ENCODE measurements at places on chromosomes 7 and 10.
A peak's percentile ranks its signal among the peaks of the same experiment; 100 is the strongest.

- no peak for DNase-seq
- no peak overlapping the region for H3K27ac ChIP-seq
- no peak overlapping the region for H3K4me3 ChIP-seq
- H3K27me3 ChIP-seq, result peaks cover 20% of the 10 kb centered on the region
- H3K36me3 ChIP-seq, result no peaks in the 10 kb centered on the region
These were observed 168.4 kb upstream of the KMT2E start for GRCh38 chr7:104845557-104845956.

GRCh38 chr10:117619707-117620405, 77.3 kb downstream of the EMX2 start:
- peaks cover 5% of the 10 kb centered on the region for H3K4me1 ChIP-seq
- H3K36me3 ChIP-seq, result no peaks in the 10 kb centered on the region
- DNase-seq, result no peak
- no peak overlapping the region for H3K27ac ChIP-seq
- peaks cover 7% of the 10 kb centered on the region for H3K27me3 ChIP-seq

DNA sequence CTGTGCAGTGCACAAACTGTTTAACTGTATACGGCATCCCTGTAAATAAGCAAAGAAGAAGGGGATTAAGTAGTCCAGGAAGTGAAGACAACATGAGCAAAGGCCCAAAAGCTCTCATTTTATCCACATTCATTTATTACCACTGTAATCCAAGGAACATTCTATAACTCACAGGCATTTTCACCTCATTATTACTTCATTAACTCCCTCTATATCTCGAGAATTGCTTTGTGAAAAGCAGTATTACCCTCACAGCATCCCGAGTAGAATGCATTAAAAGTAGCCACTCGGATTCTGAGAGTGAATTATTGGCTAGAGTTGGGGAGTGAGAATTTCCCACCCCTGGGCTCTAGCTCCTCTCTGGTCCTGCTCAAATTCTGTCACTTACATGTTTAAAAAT, 51.0 kb upstream of the CHCHD3 start:
- H3K27ac ChIP-seq, result no peak overlapping the region
- no peaks in the 10 kb centered on the region for H3K36me3 ChIP-seq
- no peak for DNase-seq

DNA sequence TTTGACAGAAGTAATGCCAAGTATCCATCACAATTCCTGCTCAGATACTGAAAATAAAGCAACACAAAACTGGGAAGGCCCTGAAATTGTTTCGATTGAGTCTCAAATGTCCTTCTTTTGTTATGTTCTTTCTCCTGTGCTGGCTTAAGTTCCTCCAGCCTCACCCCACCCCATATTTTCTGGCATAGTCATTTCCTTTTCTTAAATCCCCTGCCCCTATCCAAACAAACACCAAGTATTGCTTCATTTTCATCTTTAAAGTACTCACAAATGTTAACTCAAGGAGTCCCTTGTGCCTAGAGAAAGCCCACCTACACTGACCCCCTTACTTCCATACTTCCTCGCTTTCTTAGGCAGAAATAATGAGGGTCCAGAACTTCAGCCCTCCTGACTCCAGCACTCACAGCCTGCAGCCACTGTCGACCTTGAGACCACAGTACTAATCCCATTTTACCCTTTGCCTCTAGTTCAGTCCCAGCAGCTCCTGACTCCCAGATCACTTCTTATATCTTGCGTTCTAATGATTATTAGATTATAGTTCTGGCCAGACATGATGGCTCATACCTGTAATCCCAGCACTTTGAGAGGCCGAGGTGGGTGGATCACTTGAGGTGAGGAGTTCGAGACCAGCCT, 73.2 kb upstream of the ST8SIA6 start:
- peaks cover 3% of the 10 kb centered on the region for H3K27me3 ChIP-seq
- H3K27ac ChIP-seq, result no peak overlapping the region
- H3K4me3 ChIP-seq, result no peak overlapping the region
- DNase-seq, result no peak
- no peaks in the 10 kb centered on the region for H3K4me1 ChIP-seq

DNA sequence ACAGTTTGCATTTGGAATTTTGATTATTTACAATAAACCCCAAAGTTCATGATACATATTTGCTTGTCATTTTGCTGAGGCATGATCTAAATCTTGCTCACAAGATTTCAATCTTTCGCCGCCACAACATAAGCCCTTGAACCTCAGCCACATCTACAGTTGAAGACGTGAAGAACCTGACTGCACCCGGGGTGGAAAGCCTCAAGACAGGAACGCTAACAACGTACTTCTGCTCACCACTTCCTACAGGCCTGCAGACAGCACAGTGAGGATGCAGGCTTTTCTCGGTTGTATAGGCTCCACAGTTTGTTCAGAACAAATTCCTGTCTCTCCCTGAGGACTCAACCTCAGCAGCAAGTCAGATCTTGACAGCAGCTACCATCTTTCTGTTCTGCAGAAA, 393.8 kb upstream of the PRKCQ start:
- peak; percentile 24 for DNase-seq
- no peak overlapping the region for H3K27ac ChIP-seq
- H3K27me3 ChIP-seq, result peaks cover 25% of the 10 kb centered on the region
- H3K36me3 ChIP-seq, result no peaks in the 10 kb centered on the region
- H3K4me3 ChIP-seq, result no peak overlapping the region

DNA sequence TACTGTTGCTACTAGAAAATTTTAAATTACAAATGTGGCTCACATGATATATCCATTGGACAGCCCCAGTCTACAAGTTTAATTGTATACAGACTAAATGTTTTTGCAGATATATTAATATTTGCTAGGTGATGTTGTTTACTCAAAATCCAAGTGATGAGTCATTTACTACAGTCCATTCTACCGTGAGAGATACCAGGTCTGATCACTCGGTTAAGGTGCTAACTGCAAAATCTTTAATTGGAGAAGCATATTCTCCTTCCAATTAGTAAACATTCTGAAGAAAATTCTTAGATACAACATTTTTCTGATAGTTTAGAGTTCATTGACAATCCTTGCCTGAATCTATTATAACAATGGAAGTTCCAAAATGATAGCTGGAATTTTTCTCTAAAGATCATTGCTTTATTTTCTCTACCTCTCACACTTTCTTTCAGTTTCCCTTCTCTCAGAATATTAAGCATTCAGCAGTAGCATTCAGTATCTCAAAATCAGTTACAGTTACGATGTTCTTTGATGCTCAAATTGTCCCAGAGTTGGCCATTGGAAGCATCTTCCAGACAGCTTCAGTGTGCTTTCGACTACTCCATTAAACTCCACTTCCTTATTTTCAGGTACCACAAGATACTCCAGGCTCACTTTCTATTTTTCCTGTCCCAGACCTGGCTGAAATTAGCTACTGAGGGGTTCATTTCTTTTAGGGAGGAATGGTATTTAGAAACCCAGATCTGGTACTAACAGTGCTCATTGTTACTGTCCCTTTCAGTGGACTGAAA, 2.3 kb downstream of the ABCB1 start:
- H3K36me3 ChIP-seq, result no peaks in the 10 kb centered on the region
- H3K27me3 ChIP-seq, result peaks cover 29% of the 10 kb centered on the region
- no peak overlapping the region for H3K4me3 ChIP-seq
- H3K27ac ChIP-seq, result no peak overlapping the region

GRCh38 chr10:113283189-113283588, 269.7 kb upstream of the HABP2 start:
- DNase-seq, result no peak
- H3K27ac ChIP-seq, result no peak overlapping the region
- peaks cover 3% of the 10 kb centered on the region for H3K27me3 ChIP-seq
- H3K4me3 ChIP-seq, result no peak overlapping the region
- no peaks in the 10 kb centered on the region for H3K36me3 ChIP-seq

GRCh38 chr10:107164992-107165391, 486 bp upstream of the SORCS1 start:
- H3K4me1 ChIP-seq, result no peaks in the 10 kb centered on the region
- no peak for DNase-seq
- H3K27ac ChIP-seq, result no peak overlapping the region
- no peak overlapping the region for H3K4me3 ChIP-seq
- H3K36me3 ChIP-seq, result no peaks in the 10 kb centered on the region

DNA sequence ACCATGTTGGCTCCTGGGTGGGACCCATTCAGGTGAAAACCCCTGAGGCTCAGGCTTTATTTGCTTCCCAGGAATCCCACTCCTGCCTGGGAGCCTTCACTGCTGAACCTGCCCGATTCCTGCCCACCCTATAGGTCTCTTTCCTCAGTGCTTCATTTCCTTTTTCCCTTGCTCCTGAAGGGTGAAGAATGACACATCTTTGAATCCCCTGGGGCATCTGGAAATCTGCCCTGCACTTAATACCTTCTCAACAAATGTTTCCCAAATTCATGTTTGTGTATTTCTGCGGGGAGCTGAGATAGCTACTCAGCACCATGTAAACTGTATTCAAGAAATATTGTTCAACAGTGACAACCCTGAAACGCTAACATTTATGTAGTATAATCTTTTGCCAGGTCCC, 10.3 kb upstream of the PCBD1 start:
- H3K36me3 ChIP-seq, result no peaks in the 10 kb centered on the region
- no peak for DNase-seq
- H3K4me3 ChIP-seq, result no peak overlapping the region
- peaks cover 3% of the 10 kb centered on the region for H3K4me1 ChIP-seq

DNA sequence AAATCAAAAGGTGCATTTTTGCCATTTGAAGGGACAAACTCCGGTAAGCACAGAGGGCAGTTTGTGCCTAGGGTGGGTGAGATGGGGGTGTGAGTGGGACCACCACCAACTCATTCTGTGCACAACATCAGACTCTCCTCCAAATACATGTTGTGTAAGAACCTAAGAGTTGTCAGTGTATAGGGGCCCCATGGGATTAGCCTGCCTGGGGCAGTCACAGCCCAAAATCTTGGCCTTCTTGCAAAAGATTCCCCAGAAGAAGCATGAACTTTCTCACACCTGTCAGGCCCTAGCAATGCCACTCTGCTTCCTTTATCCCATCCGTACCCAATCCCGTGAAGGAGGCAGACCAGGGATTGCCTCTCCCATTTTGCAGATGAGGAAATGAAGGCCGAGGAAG, 47.1 kb upstream of the NANOS1 start:
- H3K4me3 ChIP-seq, result no peak overlapping the region
- peaks cover 6% of the 10 kb centered on the region for H3K4me1 ChIP-seq

- H3K4me1 ChIP-seq, result no peaks in the 10 kb centered on the region
- DNase-seq, result no peak
- peaks cover 4% of the 10 kb centered on the region for H3K36me3 ChIP-seq
- H3K27me3 ChIP-seq, result no peaks in the 10 kb centered on the region
- H3K27ac ChIP-seq, result no peak overlapping the region
These were observed 23.4 kb downstream of the ARHGEF5 start for GRCh38 chr7:144378651-144379050.

DNA sequence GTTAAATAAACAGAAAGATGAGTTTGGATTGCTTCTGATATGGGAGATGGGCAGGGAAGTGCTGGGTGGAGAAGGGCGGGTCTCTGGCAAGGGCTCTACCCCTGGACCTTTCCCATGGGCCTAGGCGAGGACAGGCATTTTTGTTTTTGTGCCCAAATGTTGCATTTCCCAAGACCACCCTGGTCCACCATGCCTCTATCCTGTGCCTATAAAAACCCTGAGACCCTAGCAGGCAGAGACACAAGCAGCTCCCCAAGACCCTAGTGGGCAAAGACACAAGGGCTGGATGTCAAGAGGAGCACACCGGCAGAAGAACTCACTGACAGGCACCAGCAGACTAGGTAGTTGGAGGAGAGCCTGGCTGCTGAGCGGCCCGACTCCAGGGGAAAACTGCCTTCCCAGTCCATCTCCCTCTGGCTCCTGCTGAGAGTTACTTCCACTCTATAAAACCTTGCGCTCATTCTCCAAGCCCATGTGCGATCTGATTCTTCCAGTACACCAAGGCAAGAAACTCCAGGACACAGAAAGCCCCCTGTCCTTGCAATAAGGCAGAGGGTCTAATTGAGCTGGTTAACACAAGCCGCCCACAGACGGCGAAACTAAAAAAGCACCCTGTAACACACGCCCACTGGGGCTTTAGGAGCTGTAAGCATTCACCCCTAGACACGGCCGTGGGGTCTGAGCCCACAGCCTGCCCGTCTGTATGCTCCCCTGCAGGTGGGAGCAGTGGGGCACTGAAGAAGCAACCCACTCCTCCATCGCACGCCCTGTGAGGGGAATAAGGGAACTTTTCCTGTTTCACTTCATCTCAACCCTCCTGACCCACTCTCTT, 291.4 kb downstream of the PTPRN2 start:
- DNase-seq, result no peak
- H3K27me3 ChIP-seq, result no peaks in the 10 kb centered on the region
- no peaks in the 10 kb centered on the region for H3K36me3 ChIP-seq
- H3K27ac ChIP-seq, result no peak overlapping the region
- H3K4me3 ChIP-seq, result no peak overlapping the region

DNA sequence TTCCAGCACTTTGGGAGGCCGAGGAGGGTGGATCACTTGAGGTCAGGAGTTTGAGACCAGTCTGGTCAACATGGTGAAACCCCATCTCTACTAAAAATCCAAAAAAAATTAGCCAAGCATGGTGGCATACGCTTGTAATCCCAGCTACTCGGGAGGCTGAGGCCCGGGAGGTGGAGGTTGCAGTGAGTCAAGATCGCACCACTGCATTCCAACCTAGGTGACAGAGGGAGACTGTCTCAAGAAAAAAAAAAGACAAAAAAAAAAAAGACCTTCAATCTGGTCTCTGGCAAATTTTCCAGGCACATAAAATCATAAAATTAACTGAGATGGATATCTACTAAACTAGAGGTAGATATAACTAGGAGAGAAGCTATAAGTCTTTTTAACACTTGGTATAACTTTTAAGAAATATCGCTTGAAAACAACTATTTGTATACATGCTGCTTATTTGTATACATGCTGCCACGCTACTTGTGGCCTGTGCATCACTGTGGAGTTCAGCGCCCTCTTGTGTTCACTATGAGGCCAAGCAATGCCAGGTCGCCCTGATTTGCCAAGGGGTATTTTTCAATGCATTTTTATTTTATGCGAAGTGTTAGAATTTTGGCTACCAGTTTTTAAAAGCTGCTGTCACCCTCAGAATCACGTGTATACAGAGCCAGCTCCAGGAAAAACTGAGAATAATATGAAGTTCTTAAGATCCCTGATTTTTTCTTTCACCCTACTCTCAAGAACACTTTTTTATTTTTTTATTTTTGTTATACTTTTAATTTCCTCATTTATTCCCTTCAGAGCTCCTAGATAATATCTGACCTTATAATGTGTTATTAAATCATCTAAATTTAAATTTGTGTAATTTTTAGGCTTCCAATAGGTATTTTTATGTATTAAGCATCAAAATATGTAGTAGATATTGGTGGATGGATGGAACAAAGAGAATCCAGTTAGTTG, 26.7 kb downstream of the CYCS start:
- no peaks in the 10 kb centered on the region for H3K36me3 ChIP-seq
- H3K4me3 ChIP-seq, result no peak overlapping the region
- H3K27me3 ChIP-seq, result peaks cover 7% of the 10 kb centered on the region
